ENCODE measurements at places on chromosomes 2 and 18.

GRCh38 chr2:37920570-37920969 lies 4.5 kb upstream of the RMDN2 start:
- peak; percentile 30 for DNase-seq

DNA sequence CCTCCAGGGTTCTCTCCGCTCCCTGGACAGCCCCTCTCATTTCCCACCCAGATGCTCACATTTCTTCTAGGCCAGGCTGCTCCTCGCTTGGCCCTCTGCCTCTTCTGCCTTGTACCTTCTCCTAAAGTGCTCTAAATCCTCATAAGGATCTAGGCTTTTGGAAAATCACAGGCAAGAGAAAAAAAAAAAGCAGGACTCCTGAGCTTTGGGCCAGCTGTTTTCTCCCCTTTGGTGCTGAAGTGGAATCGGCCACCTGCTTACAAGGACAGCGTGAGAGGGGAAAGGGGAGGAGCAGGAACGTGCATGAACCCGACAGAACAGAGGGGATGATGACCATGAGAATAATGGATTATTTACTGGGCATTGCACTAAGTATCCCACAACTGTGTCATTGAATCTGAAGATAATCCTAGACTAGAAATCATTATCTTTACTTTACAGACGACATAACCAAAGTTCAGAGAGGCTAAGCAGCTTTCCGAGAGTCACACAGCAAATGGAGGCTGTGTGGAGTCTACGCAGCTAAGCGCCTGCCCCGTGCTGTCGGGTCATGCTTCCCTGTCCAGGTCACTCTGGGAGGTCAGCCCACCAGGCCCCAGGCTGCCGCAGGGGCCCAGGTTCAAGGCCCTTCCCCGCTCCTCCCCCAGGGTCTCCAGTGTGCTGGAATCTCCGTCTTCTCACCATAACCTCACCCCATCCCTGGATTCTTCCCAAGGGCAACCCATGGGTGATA lies 141.9 kb downstream of the PXDN start:
- no peak for DNase-seq

- DNase-seq = no peak
These were observed 99.3 kb downstream of the KLHL29 start for GRCh38 chr2:23484275-23484674.

DNA sequence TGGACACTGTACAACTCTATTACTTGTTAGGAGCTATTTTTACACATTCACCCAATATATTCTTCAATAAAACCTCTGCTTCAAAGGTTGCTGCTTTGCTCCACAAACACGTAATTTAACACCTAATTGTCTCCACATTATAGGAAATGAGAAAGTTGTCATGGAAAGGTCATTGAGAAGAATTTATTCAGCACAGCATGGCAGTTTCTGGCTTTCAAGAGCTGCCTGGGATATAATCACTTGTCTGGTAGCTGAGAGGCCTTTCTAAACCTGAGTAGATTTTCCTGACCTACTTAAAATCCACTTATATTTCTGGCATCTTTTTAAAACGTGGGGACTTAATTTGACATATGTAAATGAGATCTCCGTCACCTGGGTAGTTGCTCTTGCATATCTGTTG lies 216.1 kb downstream of the ZNF804A start:
- DNase-seq = no peak

DNA sequence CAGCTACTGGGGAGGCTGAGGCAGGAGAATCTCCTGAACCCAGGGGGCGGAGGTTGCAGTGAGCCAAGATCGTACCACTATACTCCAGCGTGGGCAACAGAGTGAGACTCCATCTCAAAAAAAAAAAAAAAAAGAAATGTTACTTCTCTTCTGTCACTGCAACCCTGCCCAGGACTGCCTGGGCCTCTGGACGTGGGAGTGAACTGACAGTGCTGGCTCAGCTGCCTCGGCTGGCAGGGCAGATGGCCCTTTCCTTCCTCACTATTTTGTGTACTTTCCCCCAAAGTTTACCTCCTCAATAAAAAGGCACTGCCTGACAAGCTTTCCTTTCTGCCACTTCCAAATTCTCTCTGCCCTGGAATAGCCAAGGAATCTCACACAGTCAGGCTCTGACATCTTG lies 12.5 kb upstream of the GPR155 start:
- DNase-seq = no peak

GRCh38 chr2:228669690-228670089 lies 488.2 kb upstream of the SPHKAP start:
- DNase-seq = no peak

- no peak for DNase-seq
These were observed 10.1 kb downstream of the TWIST2 start for GRCh38 chr2:238857959-238858358.

DNA sequence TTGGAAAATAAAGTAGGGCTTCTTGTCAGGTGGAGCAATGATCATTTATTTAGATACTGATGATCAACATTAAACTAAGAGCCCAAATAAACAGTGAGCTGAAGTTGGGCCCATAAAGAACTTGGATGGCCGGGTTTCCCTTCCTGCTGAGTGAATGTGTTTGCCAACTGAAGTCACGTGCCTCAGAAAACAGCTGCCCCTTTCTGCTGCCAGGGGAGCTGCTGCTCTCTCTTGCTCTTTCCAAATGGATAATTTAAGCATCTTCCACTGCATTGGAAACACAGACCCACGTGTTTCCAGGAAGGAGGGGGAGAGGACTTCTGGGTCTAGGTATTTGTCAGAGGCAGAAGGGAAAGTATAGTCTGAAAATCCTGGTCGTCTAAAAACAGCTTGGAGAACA lies 22.9 kb upstream of the NCKAP5 start:
- DNase-seq = no peak

DNA sequence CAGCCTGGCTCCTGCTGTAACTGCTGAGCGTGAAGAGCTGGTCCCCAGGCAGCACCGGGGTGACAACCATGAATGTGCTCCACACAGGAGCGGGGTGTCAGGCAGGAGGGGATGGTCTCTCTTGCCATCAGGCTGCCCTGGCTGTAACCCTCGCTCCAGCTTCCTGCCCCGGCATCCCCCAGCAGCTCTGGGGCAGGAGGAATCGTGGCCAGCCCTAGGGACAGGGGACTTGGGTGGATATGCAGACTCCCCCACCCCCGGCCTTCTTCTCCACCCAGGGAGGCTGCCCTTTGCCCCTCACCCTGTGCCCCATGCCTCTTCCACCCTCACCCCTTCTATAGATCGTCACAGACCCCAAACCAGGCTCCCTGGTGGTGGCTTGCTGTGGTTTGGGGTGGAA lies 69.4 kb upstream of the SMAD7 start:
- no peak for DNase-seq

GRCh38 chr18:37962316-37962966 lies 396.8 kb upstream of the CELF4 start:
- no peak for DNase-seq

GRCh38 chr18:3722649-3723433 lies 272.9 kb downstream of the TGIF1 start:
- DNase-seq = no peak

GRCh38 chr2:2542316-2542715 lies 211.2 kb upstream of the MYT1L start:
- no peak for DNase-seq

- no peak for DNase-seq
These were observed 409.2 kb upstream of the SPHKAP start for GRCh38 chr2:228590681-228591080.

- DNase-seq = no peak
These were observed 2.4 kb downstream of the TLX2 start for GRCh38 chr2:74516650-74517049.

- no peak for DNase-seq
These were observed 18.7 kb downstream of the SP140 start for GRCh38 chr2:230244211-230244610.

DNA sequence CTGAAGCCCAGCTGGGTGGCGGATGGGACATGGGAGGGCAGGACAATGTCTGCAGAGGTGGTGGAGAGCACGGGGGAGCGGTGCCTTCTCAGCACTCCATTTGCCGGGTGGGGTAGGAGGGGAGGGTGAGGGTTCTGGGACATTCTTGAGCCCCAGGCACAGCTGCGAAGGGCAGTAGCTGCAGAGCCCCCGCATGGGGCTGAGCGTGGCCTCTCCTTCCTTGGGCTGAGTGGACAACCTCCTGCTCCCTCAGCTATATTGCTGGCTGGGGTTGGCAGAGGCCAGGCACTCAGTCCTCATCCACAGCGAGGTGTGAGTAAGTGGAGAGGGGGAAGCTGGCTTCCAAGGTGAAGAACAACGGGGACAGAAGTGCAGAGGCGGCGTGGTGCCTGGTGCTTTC lies 50.1 kb downstream of the RHOB start:
- no peak for DNase-seq

GRCh38 chr2:28688818-28689217 lies 62.8 kb upstream of the PPP1CB start:
- DNase-seq = no peak

GRCh38 chr2:241811201-241811951 lies 2.4 kb downstream of the NEU4 start:
- no peak for DNase-seq

- no peak for DNase-seq
These were observed 18.8 kb upstream of the SERPINB5 start for GRCh38 chr18:63457977-63458376.

- peak; percentile 19 for DNase-seq
These were observed 36.9 kb upstream of the DSEL start for GRCh38 chr18:67553437-67553836.

DNA sequence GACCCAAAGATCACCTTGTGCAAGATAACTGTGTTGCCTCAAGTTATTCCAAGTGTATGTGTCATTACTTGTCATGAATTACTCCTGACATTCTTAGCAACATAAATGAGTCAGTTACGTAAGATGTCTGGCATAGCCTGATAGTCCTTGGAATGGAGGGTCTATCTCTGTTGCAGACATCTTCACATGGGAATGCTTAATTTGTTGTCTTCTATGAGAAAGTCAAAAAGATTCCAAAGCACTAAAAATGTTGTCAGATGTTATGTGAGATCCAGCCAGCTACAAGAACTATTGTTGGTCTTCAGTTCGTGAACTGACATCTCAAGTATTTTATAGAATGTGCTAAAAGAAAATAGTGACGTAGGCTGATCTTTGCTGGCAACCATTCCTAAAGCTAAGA lies 178.2 kb upstream of the RASGRP3 start:
- DNase-seq = peak; percentile 46

DNA sequence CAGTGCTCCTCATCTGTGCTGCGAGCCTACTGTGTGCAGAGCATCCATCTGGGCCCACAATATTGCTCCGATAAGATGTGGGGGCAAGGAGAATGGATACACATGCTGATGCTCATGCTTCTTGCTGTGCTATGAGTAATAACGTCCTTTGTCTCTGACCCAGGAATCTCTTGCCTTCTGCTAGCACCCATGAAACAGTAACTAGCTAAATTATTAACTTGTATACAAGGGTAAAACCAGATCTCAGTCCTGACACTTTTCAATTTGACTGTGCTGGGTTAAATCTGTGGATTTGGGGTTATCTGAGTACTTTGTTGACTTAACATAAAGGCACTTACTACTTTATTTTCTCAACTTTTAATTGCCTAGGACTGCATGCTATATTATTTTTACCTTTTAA lies 357.6 kb downstream of the SLC4A3 start:
- DNase-seq = no peak

DNA sequence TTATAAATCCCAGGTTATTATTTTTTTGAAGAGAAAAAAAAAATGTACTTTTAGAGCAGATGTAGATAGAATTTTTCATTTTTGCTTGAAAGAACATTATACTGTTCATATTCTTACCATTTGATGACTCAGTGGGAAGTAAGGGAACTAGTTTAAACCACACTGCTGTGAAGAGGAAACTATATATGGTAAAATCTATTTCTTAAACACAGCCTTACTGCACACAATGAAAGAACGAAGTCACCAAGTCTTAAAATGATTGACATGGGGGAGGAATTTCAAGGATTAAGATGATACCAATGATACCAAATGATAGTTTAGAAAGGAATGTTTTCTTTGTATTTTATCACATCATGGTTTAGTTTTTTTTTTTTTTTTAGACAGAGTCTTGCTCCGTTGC lies 5.0 kb downstream of the ACTR2 start:
- peak; percentile 79 for DNase-seq

- DNase-seq = no peak
These were observed 24.1 kb downstream of the KLHL23 start for GRCh38 chr2:169757778-169758177.

DNA sequence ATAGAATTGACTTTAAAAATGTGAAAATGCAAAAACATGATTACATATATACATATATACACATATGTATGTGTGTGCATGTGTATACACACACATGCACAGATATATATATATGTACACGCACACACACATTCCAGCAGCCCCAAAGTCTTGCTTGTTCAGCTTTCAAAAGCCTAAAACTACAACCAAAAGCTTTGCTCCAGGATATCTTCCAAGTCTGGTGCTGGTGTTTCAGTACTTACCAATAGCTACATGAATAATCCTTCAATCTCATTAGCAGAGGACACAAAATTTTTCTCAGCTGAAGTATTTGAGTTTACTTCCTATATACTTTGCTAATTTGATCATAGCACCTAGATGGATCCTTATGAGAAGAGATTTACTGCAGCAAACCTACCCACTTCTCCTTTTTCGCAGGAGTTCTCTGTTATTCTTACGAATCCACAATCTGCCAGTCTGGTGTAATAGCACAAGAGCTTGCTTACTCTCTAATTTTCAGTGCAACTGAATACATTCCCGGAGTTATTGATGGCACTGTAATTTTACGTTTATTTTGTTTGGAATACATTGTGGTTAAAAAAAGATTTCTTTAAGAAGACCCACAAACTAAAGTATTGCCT lies 553.3 kb downstream of the ARHGAP15 start:
- no peak for DNase-seq

DNA sequence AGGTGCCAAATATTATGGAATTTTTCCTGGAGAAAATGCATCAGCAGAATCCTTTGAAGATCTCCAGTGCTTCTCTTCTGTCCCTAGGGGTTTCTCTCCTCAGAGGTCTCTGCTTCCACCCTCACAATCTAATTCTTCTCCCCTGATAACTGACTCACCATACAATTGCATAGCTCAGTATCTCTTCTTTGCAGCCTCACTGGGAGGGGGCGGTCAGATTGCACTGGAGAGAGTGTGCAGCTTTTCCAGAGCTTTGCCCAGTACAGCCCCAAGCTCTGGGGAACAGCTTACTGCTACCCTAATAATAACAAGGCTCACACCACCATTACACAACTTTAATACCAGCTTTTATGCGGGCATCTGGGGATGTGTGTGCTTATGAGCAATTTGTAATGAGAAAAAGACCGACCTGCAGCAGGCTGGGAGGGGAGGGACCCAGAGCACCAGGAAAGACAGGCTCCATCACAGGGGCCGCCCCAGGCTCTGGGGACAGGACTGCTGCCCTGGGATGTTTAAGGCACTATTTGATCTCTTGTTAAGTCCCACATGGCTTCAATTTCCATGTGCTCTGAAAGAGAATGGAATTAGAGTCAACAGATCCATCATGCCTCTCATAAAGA lies 276.6 kb upstream of the SIX2 start:
- no peak for DNase-seq

- DNase-seq = no peak
These were observed 79.2 kb upstream of the COL5A2 start for GRCh38 chr2:189258616-189259365.

DNA sequence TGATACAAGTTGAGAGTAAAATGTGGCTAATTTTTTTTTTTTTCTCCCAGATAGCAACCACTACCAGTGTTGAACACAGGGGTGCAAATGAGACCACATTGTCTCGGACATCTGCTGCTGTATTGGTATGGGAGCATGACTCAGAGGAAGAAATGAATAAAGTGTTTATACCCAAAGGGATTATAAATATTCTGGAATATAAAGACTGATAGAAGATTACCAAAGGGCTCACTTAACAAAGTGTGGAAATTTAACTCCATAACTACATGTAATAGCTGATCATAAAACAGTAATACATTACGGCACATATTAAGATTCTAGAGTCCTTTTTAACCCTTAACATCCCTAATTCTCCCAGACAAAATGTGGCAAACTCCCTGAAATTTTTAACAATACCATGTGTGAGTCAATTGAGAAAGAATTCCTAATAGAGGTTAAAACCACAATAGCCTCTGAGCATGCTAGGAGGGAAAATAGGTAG lies 1023.0 kb upstream of the ACVR2A start:
- no peak for DNase-seq

Data from kidney glomerular epithelial cell (primary cell).